ENCODE measurements at places on chromosomes 11 and 22.

GRCh38 chr11:124868331-124869274 is 3.4 kb downstream of the ROBO3 start:
- no peak for DNase-seq

GRCh38 chr11:41988951-41989572 is 529.6 kb upstream of the LRRC4C start:
- DNase-seq: no peak

DNA sequence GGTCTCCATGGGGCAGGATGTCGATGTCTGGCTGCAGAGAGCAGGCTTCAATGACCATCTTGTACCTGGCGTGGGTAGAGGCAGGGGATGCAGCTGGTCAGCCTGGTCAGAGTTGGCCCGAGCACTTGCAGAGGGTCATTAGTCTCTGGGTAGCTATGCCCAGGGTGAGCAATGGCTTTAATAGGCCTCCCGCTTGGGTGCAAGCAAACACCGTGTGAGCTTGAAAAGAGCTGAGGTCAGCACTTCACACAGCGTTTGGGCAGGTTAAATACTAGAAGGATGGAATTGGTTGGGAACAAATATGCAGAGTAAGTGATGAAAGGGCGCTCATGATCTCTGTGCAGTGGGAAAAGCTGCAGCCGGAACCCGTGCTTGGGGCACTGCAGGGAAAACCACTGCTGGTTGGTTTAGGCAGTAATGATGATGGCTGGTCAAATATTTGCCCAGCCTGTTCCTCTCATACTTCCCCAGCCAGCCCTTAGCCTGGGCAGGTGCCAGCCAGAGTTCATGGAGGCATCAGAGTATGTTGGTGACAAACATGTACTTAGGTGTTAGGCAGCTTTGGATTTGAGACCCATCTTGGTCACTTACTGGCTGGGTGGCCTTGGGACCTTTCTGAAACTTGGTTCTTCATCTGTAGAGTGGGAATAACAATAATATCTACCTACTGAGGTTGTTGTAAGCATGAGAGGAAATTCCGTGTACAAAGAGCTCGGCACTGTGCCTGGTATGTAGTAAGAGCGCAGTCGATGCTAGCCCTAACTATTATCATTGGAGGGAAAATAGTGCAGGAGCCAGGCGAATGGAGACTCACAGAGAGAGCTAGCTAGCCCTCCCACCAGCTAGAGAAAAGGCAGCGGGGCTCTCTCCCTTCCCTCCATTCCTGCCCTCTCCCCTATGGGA is 25.2 kb upstream of the KCNJ11 start:
- DNase-seq: no peak

GRCh38 chr11:65185869-65186341 is 4.2 kb downstream of the CAPN1 start:
- DNase-seq: no peak

- DNase-seq: no peak
Observed at GRCh38 chr11:69662021-69662698, 13.0 kb downstream of the LTO1 start.
